NB4 (cell line): ENCODE measurements at places on chromosomes 12 and 14.

GRCh38 chr12:92208613-92209121 lies 63.0 kb upstream of the BTG1 start:
- peak; percentile 75 for DNase-seq

DNA sequence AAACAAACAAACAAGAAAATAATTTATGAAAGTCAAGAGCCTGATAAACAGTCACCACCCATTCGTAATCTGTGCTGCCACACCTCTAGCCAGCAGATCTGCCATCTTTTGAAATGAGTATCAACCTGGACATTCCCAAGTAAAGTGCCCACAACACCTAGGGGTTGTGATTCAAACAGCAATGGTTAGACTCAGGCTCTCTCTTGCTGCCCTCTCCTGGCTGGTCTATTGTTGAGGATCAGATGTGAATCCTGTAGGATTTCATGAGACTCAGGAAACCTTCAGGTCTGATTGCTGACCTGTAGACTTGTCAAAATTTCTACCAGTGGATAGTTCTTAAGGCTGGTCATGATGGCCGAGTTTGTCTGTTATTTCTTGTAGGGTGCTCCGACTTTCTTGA lies 26.8 kb downstream of the DGLUCY start:
- DNase-seq = no peak

DNA sequence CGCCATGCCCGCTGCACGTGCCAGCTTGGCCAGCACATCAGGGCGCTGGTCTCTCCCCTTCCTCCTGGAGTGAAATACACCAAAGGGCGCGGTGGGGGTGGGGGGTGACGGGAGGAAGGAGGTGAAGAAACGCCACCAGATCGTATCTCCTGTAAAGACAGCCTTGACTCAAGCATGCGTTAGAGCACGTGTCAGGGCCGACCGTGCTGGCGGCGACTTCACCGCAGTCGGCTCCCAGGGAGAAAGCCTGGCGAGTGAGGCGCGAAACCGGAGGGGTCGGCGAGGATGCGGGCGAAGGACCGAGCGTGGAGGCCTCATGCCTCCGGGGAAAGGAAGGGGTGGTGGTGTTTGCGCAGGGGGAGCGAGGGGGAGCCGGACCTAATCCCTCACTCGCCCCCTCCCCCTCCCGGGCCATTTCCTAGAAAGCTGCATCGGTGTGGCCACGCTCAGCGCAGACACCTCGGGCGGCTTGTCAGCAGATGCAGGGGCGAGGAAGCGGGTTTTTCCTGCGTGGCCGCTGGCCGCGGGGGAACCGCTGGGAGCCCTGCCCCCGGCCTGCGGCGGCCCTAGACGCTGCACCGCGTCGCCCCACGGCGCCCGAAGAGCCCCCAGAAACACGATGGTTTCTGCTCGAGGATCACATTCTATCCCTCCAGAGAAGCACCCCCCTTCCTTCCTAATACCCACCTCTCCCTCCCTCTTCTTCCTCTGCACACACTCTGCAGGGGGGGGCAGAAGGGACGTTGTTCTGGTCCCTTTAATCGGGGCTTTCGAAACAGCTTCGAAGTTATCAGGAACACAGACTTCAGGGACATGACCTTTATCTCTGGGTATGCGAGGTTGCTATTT lies 914 bp upstream of the CCND2 start:
- peak; percentile 89 for DNase-seq

- DNase-seq = no peak
These were observed 4.1 kb upstream of the KLRG1 start for GRCh38 chr12:8985213-8985754.

GRCh38 chr14:100841761-100842403 lies 16.0 kb downstream of the MEG3 start:
- DNase-seq = no peak

DNA sequence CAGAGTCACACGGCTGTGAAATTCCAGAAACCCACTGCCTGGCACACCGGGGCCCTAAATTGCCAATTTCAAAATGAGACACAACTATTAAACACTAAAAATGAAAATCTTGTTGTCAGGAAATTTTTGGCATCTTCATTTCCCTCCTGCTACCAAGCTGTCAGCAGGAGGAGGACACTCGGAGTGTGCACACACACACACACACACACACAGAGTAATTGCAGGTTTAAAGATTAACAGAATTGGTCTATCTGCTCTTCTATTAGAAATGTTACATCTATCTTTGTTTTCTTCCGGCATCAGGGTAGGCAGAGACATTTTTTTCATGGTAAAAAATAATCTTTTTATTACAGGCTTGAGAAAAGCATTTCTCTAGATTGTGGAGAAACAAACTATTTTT lies 314.2 kb downstream of the EGLN3 start:
- no peak for DNase-seq

DNA sequence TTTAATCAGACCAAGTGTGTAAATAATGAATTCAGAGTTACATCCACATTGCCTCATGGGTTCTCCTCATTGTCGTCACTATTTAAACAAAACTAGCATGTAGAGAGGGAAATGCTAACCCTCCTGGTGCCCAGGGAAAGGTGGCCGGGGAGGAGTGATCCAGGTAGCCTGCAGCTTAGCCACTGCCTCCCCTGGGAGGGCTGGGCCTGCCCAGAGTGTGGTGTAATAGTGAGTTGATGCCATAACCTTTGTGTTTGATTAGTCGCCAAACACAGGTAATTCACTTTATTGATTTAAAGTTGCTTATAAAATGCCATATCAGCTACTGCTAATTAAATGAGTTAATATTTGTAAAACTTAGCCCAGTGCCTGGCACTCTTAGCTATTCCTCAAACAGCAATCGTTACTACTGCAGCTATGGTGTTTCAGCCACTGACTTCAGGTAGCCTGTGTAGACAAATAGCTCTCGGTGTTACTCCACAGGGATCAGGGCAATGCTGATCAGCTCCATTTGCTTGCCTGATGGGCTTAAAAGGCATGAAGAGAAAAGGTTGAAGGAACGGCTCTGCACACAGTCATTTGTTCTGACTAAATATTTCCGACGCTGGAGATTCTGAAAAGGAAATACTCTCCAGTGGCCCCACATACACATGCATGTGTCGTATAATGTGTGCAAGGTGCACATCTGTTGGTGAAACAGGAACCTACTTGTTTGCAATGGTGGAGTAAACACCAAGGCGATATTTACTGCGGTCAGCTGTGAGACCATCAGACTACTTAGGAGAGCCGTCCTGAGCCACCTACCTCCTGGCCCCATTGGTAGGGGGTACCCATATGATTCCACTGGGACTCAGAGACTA lies 45.7 kb upstream of the PRMT8 start:
- no peak for DNase-seq

DNA sequence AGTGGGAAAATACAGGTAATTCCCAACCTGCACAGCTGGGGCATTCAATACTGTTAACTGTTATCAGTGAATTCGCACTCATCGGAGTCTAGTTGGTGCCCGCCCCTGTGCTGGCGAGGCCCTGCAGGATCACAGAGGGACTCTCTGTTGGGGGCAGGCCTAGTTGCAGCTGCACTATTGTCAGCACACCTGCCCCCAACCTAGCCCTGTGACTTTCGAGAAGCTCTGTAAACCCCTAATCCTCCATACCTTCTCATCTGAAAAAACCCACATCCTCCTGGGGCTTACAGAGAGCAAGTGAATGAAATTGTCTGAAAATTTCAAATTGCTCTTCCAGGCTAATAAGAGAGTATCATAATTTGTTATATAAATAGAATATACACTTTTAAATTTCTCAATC lies 132.2 kb upstream of the NUDT4 start:
- DNase-seq = no peak

- no peak for DNase-seq
These were observed 9.8 kb downstream of the BCL11B start for GRCh38 chr14:99261912-99262787.

GRCh38 chr12:62006076-62006732 lies 254.0 kb upstream of the USP15 start:
- DNase-seq = peak; percentile 55

DNA sequence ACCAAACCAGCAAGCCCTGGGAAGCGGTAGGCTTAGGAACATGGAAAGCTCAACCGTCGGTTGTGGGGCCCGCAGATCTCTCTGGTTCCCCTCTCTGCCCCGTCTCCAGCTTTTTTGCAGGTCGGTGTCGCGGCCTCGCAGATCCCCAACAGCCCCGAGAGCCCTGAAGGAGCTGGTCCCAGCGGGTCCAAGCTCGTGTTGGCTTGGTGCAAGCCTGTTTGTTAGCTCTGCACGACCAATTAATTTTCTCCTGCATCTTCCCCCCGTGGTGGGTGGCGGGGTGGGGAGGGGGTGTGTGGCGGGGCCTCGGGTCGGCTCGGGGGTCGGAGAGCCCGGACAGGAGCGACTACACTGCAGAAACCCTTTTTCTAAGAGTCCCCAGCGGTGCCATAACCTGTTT lies 449 bp upstream of the SLC24A4 start:
- no peak for DNase-seq

DNA sequence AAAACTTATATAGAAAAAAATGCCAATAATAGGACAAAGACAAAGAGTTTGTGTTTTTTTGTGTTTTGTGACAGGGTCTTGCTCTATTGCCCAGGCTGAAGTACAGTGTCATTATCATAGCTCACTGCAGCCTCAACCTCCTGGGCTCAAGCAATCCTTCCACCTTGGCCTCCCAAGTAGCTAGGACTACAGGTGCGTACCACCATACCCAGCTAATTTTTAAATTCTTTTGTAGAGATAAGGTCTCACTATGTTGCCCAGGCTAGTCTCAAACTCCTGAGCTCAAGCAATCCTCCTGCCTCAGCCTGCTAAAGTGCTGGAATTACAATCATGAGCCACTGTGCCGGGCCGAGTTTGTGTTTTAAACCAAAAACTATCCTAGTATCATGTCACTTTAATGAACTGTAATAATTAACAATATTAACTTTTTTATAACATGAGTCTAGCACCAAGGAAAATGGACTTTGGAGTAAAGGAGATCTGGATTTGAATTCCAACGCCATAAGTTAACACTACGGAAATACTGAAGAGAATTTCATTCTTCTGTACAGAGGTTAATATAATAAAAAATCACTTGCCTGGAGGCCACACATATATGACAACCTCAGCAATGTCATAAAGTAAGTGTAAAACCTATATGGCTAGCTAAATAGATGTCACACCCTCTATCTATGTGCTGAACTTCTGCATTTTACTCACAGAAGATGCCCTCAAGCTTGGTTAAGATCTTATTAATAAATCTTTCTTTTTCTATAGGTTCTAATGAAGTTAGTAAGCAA lies 53.2 kb downstream of the EPS8 start:
- no peak for DNase-seq

DNA sequence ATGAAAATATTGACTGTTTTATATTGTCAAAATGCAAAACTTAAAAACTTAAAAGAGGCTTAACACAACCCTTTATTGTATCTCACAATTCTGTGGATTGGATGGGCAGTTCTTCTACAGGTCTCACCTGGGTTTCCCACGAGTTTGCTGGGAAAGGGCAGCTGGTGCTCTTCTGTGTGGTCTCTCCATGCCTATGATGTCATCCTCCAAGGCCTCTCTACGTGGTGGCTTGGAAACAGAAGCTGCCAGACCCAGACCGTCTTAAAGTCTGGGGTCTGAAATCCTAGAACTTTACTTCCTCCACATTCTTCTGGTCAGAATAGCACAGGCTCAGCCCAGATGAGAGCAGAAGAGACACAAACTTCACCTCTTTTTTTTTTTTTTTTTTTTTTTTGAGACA lies 36.5 kb upstream of the KICS2 start:
- no peak for DNase-seq

- DNase-seq = no peak
These were observed 91.0 kb upstream of the FOXN3 start for GRCh38 chr14:89507926-89508460.

DNA sequence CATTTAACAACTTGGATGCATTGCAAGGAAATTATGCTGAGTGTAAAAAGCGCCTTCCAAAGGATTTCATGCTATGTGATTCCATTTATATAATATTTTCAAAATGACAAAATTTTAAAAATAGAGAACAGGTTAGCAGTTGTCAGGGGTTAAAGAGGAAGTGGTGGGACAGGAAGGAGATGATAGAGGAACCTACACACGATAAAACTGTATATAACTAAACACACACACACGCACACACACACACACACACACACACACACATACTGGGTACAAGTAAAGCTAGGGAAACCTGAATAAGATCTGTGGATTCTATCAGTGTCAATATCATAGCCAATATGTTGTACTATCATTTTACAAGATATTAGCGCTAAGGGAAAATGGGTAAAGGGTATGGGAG lies 17.2 kb downstream of the TTC9 start:
- peak; percentile 61 for DNase-seq

GRCh38 chr14:44795725-44796124 lies 166.0 kb downstream of the KLHL28 start:
- no peak for DNase-seq

DNA sequence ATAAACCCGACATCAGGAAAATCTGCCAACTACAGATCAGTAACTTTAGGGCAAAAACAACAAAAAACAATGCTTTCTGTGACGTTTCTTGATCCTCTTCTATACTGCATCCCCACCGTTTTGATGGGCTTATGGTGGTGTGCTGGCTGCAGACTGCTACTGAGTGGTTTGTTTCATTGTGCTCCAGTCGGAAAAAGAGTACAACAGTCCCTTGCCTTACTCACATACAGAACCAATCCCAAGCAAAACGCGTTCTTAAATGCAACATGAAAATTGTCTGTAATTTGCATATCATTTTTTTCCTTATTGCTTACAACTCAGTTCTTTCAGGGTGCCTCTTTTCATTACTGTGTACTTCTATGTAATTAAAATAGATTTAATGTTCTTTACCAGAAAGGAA lies 2.3 kb downstream of the ETV6 start:
- peak; percentile 63 for DNase-seq

DNA sequence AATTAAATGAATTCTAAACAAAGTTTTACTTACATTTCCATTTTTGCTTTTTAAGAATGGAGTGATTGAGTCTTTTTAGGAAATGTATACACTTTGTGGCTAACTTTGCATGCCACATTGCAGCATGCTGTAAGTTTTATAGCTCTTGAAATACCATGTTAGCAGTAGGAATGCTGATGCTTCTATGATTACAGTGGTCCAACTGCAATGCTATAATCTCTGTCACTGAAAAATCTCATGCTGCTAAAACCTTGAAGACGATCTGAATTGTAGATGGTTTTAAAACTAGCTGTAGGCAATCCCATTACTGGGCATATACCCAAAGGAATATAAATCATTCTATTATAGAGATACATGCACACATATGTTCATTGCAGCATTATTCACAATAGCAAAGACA lies 127.6 kb downstream of the WIF1 start:
- DNase-seq = no peak

DNA sequence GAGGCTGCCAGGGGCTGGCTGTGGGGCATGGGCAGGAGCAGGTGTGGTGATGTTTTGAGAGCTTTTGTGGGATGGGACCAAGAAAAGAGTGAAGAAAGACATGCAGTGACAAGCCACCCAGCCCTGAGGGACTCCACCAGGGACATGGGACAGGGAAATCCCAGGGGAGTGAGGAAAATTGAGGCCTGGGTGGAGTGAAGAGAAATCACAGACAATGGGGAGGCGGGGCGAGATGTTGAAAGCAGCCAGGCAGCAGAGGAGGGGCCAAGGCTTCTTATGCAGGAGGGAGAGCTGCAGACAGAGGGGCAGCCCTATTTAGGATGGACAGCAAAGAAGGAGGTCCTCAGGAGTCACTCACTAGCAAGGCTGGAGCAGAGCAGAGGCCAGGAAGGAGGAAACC lies 4.2 kb upstream of the KRT1 start:
- no peak for DNase-seq
